ENCODE measurements at places on chromosomes 1 and 21. TPM values are rescaled to one million over a fixed set of nuclear protein-coding genes. Genes with fewer than 3 reads are reported as not detected.

SNIP1 gene
- polyA plus RNA-seq, result 10.2 TPM

REN gene
- polyA plus RNA-seq, result not detected

GRCh38 chr1:79059341-79059740 is 52.8 kb upstream of the ADGRL4 start:
- no peak overlapping the region for H3K27ac ChIP-seq
- H3K4me1 ChIP-seq, result no peaks in the 10 kb centered on the region
- DNase-seq, result no peak
- H3K36me3 ChIP-seq, result no peaks in the 10 kb centered on the region
- no peak overlapping the region for H3K4me3 ChIP-seq
- H3K27me3 ChIP-seq, result no peaks in the 10 kb centered on the region

NOS1AP gene
- 0.03 TPM for polyA plus RNA-seq

DNA sequence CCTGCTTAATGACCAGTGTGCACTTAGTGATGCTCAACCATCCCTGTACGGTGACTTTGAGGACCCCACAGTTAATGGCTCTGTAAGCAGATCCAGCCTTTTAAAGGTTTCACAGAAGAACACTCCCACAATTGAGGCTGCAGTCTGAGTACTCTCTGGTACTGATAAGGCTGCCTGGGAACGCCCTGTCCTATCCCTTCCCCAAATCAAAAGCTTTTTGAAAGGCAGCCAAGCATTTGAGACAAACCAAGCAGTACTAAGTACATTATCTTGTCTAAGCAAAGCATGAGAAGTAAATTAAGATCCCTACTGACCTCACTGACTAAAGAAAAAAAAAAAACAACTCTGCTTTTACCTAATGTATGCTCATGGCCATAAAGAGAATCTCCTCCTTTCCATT is 60.7 kb downstream of the SH3GLB1 start:
- DNase-seq, result no peak
- no peaks in the 10 kb centered on the region for H3K36me3 ChIP-seq
- H3K4me1 ChIP-seq, result peaks cover 2% of the 10 kb centered on the region
- no peak overlapping the region for H3K27ac ChIP-seq
- no peak overlapping the region for H3K4me3 ChIP-seq
- H3K27me3 ChIP-seq, result no peaks in the 10 kb centered on the region

- peaks cover 11% of the 10 kb centered on the region for H3K4me1 ChIP-seq
- H3K27ac ChIP-seq, result no peak overlapping the region
- H3K36me3 ChIP-seq, result peaks cover 8% of the 10 kb centered on the region
- no peak for DNase-seq
- no peaks in the 10 kb centered on the region for H3K27me3 ChIP-seq
- H3K4me3 ChIP-seq, result no peak overlapping the region
Observed at GRCh38 chr1:41870076-41870562, 48.6 kb downstream of the HIVEP3 start.

GRCh38 chr1:221991221-221991620 is 249.3 kb upstream of the DUSP10 start:
- H3K27me3 ChIP-seq, result no peaks in the 10 kb centered on the region
- no peaks in the 10 kb centered on the region for H3K36me3 ChIP-seq
- H3K4me3 ChIP-seq, result no peak overlapping the region
- H3K4me1 ChIP-seq, result no peaks in the 10 kb centered on the region
- H3K27ac ChIP-seq, result no peak overlapping the region

CASQ2 gene
- polyA plus RNA-seq, result not detected

GRCh38 chr21:44923480-44924084 is 2.9 kb upstream of the ITGB2 start:
- H3K4me1 ChIP-seq, result peaks cover 9% of the 10 kb centered on the region
- no peak overlapping the region for H3K4me3 ChIP-seq
- no peak for DNase-seq
- H3K27me3 ChIP-seq, result peaks cover 31% of the 10 kb centered on the region

SDHC gene
- 341 TPM for polyA plus RNA-seq

PCP4L1 gene
- polyA plus RNA-seq, result not detected

GRCh38 chr21:34129039-34129891 is 55.9 kb downstream of the MRPS6 start:
- DNase-seq, result peak; percentile 49
- H3K27ac ChIP-seq, result peak overlapping the region; percentile 95
- H3K4me1 ChIP-seq, result peaks cover 45% of the 10 kb centered on the region

DNA sequence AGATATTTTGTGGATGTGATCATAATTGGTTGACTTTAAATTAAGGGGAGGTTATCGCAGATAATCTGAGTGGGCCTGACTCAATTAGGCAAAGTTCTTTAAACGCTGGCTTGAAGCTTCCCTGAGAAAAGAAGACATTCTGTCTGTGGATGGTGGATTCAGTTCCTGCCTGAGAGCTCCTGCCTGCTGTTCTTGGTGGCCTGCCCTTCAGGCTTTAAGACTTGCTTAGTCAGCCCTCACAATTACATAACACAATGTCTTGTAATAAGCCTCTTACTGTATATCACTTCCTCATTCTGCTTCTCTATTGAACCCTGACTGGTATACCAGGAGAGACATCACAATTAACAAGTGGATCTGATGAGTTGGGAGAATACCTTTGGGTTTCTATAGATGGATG is 50.2 kb downstream of the KCNJ6 start:
- H3K27me3 ChIP-seq, result no peaks in the 10 kb centered on the region
- no peak for DNase-seq
- no peaks in the 10 kb centered on the region for H3K4me1 ChIP-seq
- no peaks in the 10 kb centered on the region for H3K36me3 ChIP-seq
- no peak overlapping the region for H3K4me3 ChIP-seq

DNA sequence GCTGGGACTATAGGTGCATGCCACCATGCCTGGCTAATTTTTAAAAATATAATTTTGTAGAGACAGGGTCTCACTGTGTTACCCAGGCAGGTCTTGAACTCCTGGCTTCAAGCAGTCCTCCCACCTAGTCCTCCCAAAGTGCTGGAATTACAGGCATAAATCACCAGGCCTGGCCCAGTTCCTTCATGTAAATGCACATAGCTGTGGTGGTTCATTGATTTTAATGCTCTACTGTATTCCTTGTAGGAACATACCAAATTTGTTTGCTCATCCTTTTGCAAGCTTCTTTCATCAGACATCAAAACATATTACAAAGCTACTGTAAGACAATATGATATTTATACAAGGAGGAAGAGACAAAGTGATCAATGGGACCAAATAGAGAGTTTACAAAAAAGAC is 237.5 kb upstream of the ESRRG start:
- no peak for DNase-seq
- H3K27ac ChIP-seq, result no peak overlapping the region
- no peaks in the 10 kb centered on the region for H3K27me3 ChIP-seq
- H3K36me3 ChIP-seq, result no peaks in the 10 kb centered on the region
- no peak overlapping the region for H3K4me3 ChIP-seq
- no peaks in the 10 kb centered on the region for H3K4me1 ChIP-seq

DNA sequence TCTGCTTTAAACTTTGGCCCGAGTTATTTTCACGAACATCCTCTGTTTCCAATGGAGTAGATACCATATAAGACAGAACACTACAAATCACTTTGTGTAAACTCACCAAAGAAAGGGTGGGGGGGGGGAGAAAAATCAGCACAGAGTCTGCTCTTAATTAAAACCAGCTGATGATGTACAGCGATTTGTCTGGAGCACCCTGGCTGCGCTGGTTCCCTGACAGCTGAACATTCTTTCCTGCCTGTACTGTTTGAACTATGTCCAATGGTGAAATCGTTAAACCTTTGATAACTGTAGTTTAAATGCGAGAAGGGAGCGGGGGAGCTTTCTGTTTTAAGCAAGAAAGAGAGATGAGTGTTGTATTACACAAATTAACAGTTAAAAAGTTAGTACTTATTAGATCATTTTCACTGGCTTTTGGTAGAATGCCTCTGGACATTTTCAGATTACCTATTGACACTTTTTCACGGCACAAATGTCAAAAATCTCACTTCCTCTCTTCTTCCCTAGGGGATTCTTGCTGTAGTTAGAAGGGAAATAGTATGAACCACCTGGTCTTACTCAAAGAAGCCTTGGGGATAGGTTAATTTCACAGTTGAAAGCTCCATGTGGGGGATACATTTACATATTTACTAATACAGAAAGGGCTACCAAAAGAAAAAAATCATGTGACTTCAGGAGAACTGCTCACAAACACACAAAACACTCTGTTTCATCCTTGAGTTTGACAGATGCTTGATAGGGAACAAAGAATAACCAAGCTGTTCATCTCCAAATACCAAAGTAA is 140.2 kb upstream of the RUNX1 start:
- H3K36me3 ChIP-seq, result no peaks in the 10 kb centered on the region
- peaks cover 11% of the 10 kb centered on the region for H3K4me1 ChIP-seq
- peak overlapping the region; percentile 41 for H3K4me3 ChIP-seq

DNA sequence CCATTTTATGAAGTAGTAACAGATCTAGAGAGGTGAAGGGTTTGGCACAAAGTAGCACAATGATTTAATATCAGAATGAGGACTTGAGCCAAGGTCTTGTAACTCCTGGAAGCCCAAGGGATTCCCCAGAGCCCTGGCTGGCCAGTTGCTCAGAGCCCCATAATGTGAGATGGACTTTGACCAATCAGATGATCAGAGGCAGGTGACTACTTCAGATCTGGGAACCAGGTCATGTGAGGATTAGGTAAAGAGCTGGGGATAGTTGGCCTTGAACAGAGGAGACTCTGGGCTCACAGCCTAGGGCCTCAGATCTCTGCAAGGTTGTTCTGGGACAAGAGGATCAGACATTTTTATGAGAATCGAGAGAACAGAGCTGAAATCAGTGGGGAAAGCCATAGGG is 18.9 kb downstream of the SHISAL2A start:
- H3K4me3 ChIP-seq, result no peak overlapping the region
- no peak for DNase-seq
- H3K4me1 ChIP-seq, result no peaks in the 10 kb centered on the region
- no peaks in the 10 kb centered on the region for H3K27me3 ChIP-seq

DNA sequence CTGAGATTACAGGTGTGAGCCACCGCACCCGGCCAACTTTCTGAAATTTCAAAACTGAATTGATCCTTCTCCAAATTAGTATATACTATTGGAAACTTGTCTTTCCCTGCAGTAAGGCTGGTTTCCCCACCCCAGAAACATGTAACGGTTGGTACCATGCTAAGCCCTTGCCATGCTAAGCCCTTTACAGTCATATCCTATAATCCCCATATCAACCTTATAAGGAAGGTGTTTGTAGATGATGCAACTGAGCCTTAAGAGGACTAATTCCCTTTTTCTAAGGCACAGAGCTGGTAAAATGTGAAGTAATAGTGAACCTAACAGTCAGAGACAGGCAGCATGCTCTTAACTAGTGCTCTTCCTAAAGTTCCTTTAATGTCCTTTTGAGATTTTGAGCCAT is 413.7 kb downstream of the DISC1 start:
- no peak overlapping the region for H3K27ac ChIP-seq
- H3K27me3 ChIP-seq, result no peaks in the 10 kb centered on the region
- no peaks in the 10 kb centered on the region for H3K36me3 ChIP-seq
- no peak for DNase-seq
- no peaks in the 10 kb centered on the region for H3K4me1 ChIP-seq

DNA sequence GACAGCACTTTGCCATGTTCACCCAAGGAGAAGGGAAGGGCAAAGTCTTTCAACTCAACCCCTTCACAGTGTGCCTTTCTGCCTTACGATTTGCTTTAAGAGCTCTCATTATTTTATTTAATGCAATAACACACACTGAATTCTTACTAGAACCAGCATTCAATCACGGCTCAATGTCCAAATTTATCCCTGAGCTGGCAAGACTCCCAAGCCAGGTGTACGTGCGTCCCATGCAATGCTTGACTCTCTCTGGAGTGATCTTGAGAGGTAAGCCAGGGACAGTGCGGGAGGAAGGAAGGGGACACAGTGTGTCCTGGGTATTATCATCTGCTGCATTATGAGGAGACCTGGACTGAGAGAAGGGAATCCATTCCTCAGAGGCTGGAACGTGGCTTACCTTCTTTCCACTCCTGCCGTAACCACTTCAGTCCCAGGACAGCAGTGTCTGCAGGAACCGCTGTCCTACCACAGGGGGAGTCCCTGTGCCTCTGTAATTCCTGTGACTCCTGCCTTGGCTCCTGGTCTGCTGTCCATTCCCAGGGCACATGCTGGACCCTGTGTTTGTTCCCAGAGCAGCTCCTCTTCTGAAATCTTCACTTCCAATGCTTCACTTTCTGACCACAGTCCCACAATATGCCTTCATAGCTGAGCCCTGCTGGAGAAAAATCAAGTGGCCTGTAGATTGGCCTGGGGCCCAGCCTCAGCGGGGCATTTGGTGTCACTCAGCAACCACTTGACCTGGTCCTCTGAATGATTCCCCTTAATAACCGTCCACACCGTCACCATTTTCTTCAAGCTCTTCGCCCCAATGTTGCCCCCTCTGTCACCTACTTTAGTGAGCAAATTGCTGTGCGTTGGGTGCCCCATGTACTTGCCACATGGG is 28.6 kb upstream of the STUM start:
- no peak overlapping the region for H3K27ac ChIP-seq
- DNase-seq, result no peak
- peaks cover 6% of the 10 kb centered on the region for H3K27me3 ChIP-seq
- no peaks in the 10 kb centered on the region for H3K4me1 ChIP-seq
- H3K4me3 ChIP-seq, result no peak overlapping the region
- H3K36me3 ChIP-seq, result no peaks in the 10 kb centered on the region

FCN3 gene
- polyA plus RNA-seq, result not detected

GRCh38 chr1:42784946-42785693 is at the start of gene TMEM269:
Gene TMEM269 (plus strand): TSS chr1:42784991. CDS start chr1:42789894, 4,903 bp downstream.
- DNase-seq, result peak; percentile 27
- no peaks in the 10 kb centered on the region for H3K27me3 ChIP-seq
- no peak within 1 kb of the TSS for H3K27ac ChIP-seq
- H3K4me1 ChIP-seq, result peaks cover 6% of the 10 kb centered on the region

HES3 gene
- not detected for polyA plus RNA-seq

C1orf53 gene
- polyA plus RNA-seq, result 22.9 TPM

DNA sequence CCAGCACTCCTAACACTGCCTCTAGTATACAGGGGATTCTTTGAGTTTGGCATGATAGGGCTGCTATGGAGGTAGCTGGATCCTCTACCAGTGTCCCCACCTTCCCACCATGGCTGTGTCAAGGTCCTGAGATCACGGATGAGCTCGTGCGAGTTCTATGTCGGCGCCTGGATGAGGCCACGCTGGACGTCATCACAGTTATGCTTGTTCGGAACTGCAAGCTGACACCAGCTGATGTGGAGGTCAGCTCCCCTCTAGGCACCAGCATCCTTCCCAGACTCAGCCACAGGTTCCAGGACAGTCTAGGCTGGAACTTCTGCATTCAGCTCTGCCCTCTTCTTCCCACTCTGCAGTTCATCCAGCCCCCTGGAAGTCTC is 15.2 kb downstream of the HYI start:
- H3K4me1 ChIP-seq, result no peaks in the 10 kb centered on the region
- no peak overlapping the region for H3K4me3 ChIP-seq
- no peak for DNase-seq
- H3K27ac ChIP-seq, result no peak overlapping the region
- no peaks in the 10 kb centered on the region for H3K27me3 ChIP-seq
- peaks cover 7% of the 10 kb centered on the region for H3K36me3 ChIP-seq

AMPD1 gene
- not detected for polyA plus RNA-seq

MATN1 gene
- 0.23 TPM for polyA plus RNA-seq

- peaks cover 18% of the 10 kb centered on the region for H3K4me1 ChIP-seq
- no peaks in the 10 kb centered on the region for H3K36me3 ChIP-seq
- H3K4me3 ChIP-seq, result peak overlapping the region; percentile 58
- H3K27me3 ChIP-seq, result no peaks in the 10 kb centered on the region
- peak overlapping the region; percentile 85 for H3K27ac ChIP-seq
Observed at GRCh38 chr21:45555557-45556301, 13.5 kb upstream of the SLC19A1 start.

- H3K27ac ChIP-seq, result no peak overlapping the region
- DNase-seq, result peak; percentile 5
- H3K27me3 ChIP-seq, result no peaks in the 10 kb centered on the region
Observed at GRCh38 chr1:49297783-49298182, 521.1 kb upstream of the BEND5 start.

- no peak overlapping the region for H3K4me3 ChIP-seq
- no peaks in the 10 kb centered on the region for H3K27me3 ChIP-seq
- no peak overlapping the region for H3K27ac ChIP-seq
- no peaks in the 10 kb centered on the region for H3K4me1 ChIP-seq
- DNase-seq, result no peak
- H3K36me3 ChIP-seq, result no peaks in the 10 kb centered on the region
Observed at GRCh38 chr1:12529640-12530174, 88.3 kb downstream of the DHRS3 start.

LAMC1 gene
- polyA plus RNA-seq, result 101 TPM

Measured in SK-N-SH (cell line).